ENCODE measurements at places on chromosomes 2 and 18.

- DNase-seq: no peak
These were observed 179.3 kb downstream of the GLI2 start for GRCh38 chr2:120914839-120915521.

GRCh38 chr2:202311823-202312388, 46.3 kb downstream of the NOP58 start:
- DNase-seq: no peak

DNA sequence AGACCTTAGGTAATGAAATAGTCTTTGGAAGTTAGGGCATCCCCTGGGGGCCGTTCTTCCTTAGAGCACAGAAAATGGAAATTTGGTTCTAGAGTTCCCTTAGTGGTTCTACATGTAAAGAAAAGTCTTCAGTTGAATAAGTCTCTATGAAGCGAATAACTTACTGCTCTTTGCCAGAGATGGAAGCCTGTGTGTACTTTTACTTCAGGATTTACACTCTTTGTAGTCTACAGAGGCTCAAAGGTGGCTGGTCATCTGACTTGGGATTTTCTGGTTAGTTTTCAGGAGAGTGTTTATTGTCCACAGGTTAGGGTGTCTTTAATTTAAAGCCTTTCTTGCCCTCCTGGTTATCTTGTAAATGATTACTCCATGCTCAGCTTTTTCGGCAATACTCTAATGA, 210.6 kb downstream of the ZNF521 start:
- no peak for DNase-seq

DNA sequence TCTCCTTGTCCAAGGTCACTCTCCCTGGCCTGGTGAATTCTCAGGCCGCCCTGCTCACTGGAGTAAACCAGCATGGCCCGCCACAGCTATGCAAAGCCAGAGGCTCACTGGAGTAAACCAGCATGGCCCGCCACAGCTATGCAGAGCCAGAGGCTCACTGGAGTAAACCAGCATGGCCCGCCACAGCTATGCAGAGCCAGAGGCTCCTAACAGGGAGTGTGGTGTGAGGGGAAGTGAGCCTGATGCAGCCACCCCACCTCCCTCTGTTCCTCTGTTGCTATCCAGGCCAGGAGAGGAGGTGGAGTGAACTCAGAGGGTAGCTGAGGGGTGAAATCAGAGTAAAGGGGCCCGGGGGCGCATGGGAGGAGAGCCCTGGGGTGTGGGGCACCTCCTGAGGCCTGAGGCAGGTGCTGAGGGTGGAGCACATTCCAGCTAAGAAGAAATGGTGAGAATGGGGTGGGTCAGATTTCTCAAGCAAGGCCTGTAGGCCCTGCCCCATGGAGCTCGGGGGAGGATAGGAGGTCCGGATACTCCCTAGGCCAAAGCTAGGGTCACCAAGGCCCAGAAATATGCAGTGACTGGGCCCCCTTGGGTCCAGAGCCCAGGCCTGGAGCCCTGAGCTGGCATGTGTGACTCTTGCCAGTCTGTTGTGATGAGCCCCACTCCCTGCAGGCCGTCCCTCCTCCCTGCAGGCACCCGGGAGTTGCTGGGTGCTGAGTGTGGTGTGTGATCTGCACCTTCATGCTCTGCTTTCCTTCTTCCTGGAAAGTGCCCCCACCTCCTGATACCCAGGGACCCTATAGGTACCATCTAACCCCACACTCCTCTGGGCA, 1.5 kb downstream of the ATP6V1B1 start:
- DNase-seq: no peak

DNA sequence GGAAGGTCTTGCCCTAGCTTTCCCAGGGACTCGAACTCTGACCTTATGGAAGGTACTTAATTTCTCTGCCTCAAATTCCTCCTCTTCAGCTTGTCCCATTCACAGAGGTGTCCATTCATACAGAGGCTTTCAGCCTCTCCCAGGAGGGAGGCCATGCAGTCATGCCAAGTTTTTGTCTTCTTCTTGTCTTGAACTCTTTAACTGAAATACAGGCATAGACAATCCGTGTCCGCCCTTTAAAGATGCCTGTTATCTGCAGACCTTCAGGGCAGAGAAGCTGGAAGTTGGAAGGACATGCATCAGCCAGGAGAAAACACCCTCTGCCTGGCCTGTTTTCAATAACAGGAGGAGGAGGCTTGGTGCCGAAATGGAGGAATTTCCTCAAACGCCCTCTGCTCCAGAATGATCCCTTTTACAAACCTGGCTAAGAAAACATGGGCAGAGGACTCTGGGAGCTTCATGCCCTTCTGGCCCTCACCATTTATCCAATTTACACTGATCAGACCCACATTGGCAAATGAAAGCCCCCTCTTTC, 308.3 kb downstream of the MYCN start:
- DNase-seq: no peak

DNA sequence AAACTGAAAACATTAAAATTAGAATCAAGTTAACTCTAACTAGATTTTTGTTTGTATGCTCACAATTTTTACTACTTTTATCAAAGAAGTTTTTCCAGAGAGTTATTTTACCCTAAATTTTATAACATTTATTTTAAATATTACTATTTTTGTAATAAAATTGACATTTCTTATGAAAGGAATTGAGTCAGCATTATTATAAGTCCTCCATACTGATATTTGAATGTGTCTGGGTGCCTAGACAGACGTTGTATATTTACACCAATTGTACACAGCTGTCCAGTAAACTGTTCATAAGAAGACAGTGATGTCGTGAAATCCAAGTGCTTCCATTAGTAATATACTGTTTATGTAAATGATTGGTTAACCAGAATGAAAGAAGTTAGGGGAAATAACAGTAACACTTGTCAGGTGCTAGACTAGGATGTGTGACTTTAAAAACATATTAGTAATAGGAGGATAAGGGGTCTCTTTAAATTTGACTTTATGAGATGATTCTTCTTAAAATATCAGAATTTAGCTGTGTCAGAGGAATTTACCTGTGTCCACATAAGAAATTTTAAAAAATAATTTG, 73.7 kb downstream of the TANK start:
- DNase-seq: no peak

DNA sequence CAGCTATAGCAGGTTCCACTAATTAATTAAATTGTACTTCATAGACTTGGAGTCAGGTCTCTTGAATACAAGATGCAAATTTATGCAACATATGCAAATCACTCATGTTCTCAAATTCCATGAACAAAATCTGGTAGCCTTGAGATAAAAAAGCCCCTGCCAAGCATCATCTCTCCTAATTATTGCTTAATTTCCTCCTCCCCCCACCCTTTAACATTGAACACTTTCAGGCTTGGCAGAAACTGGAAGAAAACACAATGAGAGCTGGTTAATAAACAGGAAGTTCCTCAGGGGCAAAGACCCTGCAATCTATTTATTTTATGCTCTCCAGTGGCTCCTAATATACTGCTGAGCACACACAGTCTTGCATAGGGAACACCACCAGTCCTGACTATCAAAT, 35.6 kb upstream of the ACVR1 start:
- no peak for DNase-seq

DNA sequence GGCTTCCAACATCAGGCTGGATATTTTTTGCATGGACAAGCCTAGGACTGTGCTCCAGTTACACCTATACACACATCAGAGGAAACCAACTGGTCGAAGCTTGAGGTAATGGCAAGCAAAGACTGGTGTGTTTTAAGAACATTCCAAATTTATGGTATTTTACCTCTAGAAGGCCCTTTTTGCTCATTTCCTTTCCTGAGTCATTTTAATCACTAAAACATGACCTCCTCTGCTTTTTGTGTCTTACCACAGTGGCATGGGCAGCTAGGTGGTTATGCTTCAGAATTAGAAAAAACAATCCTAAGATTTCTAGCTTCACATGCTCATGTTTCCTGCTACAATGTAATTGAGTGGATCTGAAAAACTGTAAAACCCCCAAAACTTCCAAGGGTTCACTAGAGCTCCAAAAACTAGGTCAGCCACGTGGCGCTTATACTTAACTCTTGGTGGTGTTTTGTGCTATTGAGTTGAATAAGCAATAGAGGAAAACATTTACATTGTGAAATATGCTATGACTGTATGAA, 30.6 kb upstream of the CHRNA1 start:
- no peak for DNase-seq

GRCh38 chr2:235463893-235464292, 29.9 kb upstream of the AGAP1 start:
- DNase-seq: no peak

GRCh38 chr2:219514196-219514761, at the start of gene ASIC4:
TSS of gene ASIC4 (plus strand) at chr2:219514482. CDS start at chr2:219514725, 243 bp downstream.
- DNase-seq: no peak

GRCh38 chr2:65876114-65876513, 443.7 kb upstream of the SPRED2 start:
- no peak for DNase-seq

DNA sequence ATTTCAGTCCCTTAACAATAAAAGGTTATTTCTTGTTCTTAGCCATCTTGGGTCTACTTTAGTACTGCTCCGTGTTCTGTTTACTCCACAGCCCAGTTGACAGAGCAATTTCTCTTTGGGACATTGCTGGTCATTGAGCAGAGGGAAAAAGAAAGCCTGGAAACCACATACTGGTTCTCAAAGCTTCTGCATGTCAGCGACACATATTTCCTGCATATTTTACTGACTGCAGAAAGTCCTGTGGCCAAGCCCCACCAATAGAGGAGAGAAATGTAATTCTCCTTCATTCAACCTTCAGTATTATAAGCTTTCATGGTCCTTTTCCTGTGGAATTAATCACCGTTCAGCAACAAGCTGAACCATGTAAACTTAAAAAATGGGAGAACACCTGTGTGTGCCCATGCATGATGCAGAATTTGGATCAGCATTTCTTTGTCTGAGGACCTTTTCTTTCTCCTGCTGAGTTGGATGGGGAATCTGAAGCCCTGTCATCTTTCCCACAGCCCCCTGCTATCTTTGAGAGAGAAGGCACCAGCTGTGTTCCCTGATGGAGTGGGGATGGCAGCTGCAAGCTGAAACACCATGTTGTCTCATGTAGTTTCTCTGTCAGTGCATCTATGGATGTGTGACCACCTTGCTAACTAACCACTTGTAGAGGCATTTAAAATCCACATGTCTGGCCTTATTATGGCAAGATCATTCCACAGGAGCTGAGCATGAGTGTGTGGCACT, 431.6 kb downstream of the MEIS1 start:
- no peak for DNase-seq

DNA sequence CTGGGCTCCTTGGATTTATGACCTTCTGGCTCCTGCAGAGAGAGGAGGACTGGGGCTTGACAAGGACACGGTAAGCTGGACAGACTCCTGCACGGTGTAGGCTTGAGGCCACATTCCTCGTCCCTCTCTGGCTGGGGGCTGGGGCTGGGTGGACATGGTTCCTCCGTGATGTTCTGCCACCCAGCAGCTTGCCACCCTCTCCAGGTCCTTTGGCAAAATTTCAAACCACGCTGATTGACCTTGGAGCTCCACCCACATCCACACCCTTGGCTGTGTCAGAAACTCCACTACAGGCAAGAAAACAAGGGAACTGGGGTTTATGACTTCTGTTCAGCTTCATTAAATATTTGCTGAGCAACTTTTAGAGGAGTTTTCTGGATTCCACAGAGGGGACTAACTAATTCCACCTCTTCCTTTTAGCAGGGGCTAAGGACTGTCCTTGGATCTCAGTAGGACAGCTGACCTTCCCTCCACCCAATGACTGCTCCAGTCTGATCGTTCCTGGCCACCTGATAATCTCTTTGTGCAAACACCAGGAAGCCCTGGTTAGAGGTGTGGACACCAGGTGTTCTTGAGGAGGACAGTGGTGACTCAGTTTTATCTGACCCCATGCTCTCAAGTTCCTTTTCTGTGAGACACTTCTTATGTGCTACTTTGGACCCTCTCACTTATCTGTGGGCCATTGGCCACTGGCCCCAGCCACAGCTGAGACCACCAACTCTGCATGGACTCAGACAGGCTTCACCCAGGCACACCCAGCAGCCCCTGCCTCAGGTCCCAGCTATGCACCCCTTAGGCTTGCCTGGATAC, 29.3 kb downstream of the GPR55 start:
- DNase-seq: no peak

DNA sequence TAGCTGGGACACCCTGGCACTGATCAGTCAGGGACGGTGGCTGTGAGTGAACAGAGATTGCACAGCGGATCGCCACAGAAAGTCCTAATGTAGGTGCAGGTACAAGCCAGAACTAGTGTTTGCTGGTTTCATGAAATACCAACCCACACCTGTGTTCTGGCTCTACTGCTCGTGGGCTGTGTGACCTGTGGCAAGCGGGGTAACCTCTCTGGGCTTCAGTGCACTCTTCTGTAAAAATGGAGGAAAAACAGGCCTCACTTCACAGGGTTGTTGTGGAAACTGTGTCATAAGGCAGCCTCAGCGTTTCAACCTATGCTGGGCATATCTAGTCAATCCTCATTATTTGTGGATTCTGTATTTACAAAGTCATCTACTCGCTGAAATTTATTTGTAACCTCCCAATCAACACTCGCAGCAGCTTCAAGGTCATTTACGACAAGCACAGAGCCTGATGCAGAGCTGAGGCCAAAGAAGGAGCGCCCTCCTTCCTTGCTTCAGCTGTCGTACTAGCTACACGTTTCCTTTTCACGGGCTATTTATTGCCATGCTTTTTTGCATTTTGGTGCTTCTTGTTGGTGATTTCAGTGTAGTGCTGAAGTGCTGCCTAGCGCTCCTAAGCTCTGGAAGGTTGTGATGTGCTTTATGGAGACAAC, 30.0 kb downstream of the GPR45 start:
- no peak for DNase-seq

DNA sequence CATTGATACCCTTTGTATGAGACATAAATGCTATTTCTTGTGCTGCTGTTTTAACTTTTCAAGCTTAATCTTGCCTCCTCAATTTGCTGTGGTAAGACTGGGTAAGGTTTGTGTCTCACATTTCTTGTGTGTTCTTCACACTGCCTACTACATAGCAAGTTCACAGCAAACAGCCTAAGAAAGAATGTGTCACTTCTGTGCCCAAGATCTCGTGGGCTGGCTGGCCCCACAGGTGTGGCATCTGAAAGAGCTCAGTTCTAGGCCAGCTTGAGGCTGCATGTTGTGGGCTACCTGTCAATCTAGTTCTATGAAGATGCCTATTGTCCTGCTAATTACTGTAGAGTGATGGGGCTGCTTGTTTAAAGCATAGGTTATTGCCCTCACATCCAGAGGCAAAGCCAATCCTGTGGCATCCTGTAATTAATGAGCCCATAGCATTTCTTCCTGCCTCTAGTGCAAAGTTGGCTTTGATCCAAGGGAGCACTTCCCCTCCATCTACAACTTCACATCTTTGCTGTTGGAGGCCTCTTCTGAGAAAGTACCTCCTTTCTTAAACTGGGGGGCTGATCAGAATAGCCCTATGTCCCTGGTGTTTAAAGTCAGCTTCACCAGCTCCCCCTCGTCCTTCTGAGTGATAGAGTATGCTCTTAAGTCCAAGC, 40.9 kb upstream of the ASPRV1 start:
- DNase-seq: no peak
